ENCODE measurements at places on chromosomes 4 and X.

GRCh38 chr4:10173754-10174749 is 57.5 kb upstream of the WDR1 start:
- no peak for DNase-seq

- no peak for DNase-seq
These were observed 34.5 kb downstream of the LINC00632 start for GRCh38 chrX:140744085-140744484.

- no peak for DNase-seq
These were observed 32.3 kb upstream of the DYNLT3 start for GRCh38 chrX:37879692-37880091.

DNA sequence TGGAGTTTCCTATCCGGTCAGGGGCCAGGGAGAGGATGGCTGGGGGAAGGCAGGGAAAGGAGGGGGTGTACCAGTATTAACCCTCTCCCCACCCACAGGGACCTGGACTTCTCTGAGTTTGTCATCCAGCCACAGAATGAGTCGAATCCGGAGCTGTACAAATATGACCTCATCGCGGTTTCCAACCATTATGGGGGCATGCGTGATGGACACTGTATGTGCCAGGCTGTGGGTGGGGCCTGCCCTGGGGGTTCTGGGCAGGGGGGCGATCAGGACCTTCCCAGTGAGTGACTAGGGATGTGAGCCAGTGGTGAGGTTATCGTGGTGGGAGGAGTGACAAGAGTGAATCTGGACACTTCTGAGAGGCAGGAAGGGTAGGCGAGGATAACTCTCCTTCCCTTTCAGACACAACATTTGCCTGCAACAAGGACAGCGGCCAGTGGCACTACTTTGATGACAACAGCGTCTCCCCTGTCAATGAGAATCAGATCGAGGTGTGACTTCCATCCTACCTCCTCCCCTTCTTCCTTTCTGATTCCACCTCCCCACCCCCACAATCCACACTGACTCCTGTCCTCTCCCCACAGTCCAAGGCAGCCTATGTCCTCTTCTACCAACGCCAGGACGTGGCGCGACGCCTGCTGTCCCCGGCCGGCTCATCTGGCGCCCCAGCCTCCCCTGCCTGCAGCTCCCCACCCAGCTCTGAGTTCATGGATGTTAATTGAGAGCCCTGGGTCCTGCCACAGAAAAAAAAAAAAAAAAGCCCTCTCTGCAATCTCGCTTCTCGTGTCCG is 14.6 kb downstream of the USP11 start:
- DNase-seq, result no peak

DNA sequence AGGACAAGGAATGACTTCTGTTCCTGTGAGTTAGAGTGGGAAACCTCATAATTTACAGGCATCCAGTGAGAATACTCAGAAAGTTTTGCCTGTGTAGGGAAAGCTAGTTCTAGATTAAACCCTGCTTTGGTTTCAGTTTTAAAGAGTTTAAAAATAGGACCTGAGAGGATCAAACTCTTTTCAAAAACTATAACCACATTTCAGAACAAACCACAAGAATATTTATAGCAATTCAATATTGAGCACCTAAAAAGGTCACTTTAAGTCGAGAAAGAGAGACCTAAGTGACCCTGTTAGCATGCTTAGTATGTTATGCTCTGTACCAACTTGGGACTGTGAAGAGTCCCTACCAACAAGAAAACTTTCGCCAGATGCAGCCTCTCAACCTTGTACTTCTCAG is 17.4 kb upstream of the PWWP3B start:
- DNase-seq, result no peak

GRCh38 chrX:51496501-51497291 is at the start of gene NUDT11:
Gene NUDT11, minus strand, starts transcription at chrX:51496592. Its CDS starts 148 bp downstream, at chrX:51496444.
- no peak for DNase-seq

GRCh38 chrX:66625525-66625924 is 13.4 kb downstream of the EDA2R start:
- no peak for DNase-seq

GRCh38 chr4:83282049-83282535 is 2.5 kb downstream of the COQ2 start:
- no peak for DNase-seq
